Testis (tissue), 5 donors: ENCODE measurements at places on chromosomes 13 and 19. TPM values are rescaled to one million over a fixed set of nuclear protein-coding genes. Genes with fewer than 3 reads are reported as not detected.

DNA sequence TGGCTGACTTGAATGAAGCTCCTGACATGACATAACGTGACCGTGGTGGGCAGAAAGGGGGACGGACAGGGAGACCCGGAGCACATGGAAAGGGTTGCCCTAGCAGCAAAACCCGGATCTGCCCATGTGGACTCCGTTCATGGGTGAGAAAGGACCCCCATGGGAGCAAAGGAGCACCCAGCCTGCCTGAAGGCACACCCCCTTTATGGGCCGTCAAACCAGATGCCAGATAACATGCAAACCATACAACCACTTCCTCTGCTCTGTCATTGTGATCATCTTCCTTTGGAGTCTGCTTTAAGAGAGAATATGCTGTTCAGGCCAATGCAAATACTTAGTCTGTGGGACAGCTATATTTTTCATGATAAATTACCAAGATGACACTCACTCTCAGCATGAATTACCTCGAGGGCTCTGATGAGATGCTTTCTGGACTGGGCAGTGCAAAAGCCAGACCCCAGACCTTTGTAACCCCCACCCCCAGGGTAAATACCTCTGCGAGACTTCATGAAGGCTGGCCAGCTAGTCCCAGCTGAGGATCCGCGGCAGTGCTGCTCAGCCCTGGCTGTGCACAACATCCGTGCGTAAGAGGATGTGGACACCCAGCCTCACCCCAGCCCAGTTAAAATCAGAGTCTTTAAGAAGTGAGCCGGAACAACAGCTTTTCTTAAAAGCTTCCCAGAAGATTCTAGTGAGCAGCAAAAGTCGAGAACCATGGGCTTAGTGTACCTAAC lies 126.6 kb downstream of the USP12 start:
- no peak for DNase-seq

DNA sequence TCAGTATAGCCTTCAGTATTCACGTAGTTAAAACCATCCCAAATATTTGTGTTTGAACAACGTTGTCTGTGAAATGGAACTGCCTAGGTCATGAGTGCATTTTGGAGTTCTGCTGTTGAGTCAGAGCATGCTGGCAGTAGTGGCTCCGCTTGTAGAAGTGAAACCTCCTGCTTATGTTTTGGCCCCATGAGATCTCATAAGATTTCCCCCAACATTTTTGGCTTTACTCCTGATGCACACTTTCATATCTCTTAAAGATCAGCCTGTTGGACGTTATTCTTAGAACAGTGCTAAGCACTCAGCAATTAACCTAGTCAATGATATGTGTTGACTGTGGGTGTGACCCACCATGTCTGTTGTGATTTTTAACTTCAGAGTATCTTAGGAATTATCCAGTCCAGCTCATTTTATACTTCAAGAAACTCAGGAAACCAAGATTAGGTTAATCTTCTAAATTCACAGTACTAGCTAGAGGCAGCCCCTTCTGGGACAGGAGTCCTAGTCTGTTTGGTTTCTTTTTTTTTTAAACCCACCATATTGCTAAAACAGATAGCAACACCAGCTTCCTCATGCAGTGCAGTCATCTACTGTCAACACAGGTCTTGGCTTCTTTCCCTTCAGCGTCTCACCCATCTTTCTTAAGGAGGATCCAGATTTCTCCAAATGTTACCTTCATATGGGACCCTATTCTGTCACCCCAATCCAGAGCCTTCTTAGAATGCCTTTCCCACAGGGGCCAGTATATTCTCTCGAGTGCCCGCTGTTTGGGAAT lies 26.2 kb downstream of the RAP2A start:
- no peak for DNase-seq

DNA sequence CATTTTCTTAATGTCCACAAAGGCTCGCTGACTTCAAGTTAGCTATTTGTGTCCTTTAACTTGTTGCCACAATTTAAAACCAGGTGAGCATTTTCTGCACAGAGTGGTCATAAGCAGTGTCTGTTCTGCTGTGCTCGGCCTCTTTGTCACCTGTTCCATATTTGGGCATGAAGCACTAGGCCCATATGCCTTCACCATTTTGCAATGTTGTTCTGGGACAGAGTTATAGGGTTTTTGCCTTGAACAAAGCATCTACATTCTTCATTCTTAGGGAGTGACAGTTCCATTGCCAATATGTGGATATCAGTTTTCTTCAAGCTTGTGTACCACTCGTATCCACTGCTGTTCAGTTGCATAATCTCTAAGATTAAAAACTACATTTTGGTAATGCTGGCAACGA lies 56.1 kb downstream of the LRCH1 start:
- no peak for DNase-seq

- no peak for DNase-seq
Measured at GRCh38 chr19:1093330-1093729, 1.8 kb downstream of the POLR2E start.

GRCh38 chr19:1491114-1491848 lies at the start of gene REEP6:
REEP6 (plus strand) TSS chr19:1491181; CDS start chr19:1491270, 89 bp downstream.
- no peak for DNase-seq

GRCh38 chr19:45763691-45764294 lies 5.3 kb downstream of the SIX5 start:
- no peak for DNase-seq

DNA sequence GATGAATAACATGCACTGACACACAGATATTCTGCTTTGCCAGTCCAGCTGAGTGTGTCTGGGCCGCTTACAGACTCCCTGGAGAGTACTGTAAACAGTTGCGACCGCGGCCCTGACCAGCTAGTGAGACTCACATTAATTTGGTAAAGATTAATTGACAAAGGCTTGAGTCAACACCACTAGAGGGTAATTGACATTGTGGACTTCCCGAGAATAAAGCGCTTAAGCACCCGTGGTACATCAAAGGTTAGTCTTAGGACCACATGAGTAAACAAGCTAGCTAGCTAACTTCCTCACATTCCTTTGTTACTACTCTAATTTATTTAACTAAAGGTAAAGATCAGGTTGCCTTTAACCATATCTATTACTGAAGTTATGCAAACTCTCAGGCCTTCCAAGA lies 624.4 kb upstream of the ARGLU1 start:
- DNase-seq = no peak

GNG7 gene
- total RNA-seq = 25.3 TPM

CD22 gene
- total RNA-seq = 15.0 TPM

C19orf73 gene
- total RNA-seq = 8.5 TPM

SKA3 gene
- 8.1 TPM for total RNA-seq

LRRC63 gene
- 9.4 TPM for total RNA-seq

HS6ST3 gene
- total RNA-seq = 1.3 TPM

ZNF554 gene
- 9.4 TPM for total RNA-seq
